ENCODE measurements at places on chromosomes 5 and 9. TPM values are rescaled to one million over a fixed set of nuclear protein-coding genes. Genes with fewer than 3 reads are reported as not detected.

The CCNO gene
- not detected for polyA plus RNA-seq

The LRRC19 gene
- 0.10 TPM for polyA plus RNA-seq

The REEP2 gene
- polyA plus RNA-seq: 1.6 TPM

DNA sequence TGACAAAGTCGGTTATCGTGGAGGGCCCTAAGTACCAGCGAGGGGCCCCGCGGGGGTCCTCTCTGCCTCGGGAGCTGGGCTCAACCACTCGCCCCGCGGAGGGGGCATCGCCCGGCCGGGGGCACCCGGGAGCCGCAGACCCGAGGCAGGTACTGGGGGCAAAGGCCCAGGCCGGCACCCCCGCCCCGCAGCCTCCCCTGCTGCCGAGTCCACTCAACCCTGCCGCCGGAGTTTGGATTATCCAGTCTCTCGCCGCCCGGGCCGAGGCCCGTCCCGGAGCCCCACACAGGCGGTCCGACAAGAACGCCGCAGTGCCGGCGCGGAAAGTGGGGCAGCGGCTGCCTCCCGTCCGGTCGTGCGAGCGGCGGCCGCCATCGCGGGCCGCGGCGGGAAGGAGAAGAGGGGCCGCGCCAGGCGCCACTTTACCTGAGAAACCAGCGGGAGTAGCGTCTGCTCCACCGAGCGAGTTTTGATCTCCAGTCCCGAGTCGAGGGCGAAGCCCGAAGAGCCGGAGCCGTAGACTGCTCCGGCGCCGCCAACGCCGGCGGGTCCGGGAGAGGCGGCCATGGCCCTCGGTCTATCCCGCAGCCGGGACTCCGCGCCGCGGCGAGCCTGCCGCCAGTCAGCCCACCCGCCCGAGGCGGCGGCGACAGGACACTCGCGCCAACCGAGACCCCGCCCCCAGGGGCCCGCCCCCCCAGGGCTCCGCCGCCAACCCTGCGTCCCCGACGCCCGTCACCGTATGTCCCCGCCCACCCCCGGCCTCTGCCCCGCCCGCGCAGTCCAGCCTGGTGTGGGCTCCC lies at the start of gene CTNNAL1:
CTNNAL1 (minus strand) TSS at position 624 of the 803 bp plus-strand sequence; CDS start at position 567, 57 bp downstream.
- no peak for DNase-seq
